Thymus (tissue), 14 donors: ENCODE measurements at places on chromosomes 7 and 10. TPM values are rescaled to one million over a fixed set of nuclear protein-coding genes. Genes with fewer than 3 reads are reported as not detected.

GRCh38 chr7:69862413-69863064 is 264.3 kb downstream of the AUTS2 start:
- no peak for DNase-seq
- H3K27ac ChIP-seq = no peak overlapping the region
- H3K27me3 ChIP-seq = no peaks in the 10 kb centered on the region

DNA sequence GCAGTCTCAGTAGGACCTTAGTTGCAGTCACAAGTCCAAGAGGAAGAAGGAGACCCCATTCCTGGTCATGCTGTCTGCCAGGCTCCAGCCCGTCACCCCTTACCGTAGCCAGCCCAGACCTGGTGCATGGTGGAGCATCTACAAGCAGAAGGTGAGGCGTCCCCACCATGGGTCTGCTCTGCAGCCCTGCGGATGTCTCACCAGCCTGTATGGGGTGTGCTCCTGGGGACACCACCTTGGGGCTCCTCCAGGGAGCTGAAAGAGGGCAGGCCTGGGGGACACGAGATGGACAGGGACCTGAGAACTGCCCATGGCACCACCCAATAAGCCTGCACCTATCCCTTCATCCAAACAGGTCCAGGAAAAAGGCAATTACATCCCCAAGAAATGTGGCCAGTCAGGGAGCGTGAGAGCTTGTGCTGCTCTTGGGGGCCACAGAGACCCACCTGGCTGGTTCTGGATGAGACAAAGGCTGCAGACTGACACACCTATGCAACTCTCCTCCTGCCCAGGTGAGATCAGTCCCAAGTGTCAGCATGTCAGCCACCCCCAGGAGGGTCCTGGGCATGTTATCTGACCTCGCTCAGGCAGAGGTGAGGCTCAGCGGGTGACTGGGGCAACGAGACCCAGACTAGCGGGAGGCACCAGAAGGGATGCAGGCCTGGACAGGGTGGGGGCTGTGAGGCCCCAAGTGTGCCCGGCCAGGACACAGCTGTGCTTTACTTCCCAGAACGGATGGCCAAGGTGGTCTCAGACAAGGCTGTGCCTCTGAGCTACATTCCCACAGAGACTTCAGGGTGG is 84.5 kb upstream of the RET start:
- no peak overlapping the region for H3K27ac ChIP-seq
- H3K4me1 ChIP-seq = peaks cover 14% of the 10 kb centered on the region
- H3K4me3 ChIP-seq = no peak overlapping the region
- DNase-seq = no peak
- H3K36me3 ChIP-seq = no peaks in the 10 kb centered on the region

DNA sequence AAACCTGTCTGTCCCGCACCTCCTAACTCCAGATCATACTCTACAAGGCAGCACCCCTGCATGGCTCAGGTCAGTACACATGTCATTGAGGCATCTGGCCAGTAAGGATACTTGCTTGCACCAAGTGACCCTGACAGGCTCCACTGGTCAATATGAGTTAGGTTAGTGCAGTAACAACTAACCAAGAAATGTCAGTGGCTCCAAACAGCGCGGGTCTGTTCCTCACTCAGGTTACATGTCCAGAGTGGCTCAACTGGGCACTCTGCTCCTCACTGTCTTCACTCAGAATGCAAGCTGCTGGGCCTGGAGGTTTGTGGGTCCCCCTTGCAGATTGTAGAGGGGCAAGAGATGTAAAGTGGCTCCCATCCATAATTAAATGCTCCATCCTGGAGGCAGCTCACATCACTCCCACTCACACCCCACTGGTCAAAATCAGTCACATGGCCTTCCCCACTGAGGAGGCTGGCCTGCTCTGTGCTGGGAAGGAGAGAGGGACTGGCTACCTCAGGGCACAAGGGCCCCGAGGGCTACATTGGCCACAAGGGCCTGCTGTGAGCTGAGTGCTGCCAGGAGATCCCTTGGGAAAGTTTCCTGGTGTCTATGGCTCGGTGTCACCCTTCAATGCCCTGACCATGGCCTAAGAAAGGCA is 109.1 kb upstream of the GDF10 start:
- no peak overlapping the region for H3K27ac ChIP-seq
- H3K36me3 ChIP-seq = no peaks in the 10 kb centered on the region

DNA sequence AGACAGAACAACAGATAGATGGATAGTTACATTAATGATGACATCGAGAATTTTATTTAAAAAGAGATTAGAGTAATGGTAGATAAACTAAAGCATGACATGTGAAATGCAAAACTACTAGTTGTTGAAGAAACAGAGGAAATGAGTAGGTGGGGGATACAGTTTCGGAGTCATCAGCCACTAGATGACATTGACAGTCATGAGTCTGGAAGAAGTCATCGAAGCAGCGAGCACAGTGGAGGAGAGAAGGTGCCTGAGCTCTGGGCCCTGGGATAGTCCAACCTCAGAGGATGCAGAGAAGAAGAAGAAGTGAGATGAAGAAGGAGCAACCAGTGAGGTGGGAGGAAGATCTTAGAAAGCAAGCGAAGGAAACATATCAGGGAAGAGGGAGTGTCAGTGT is 20.2 kb upstream of the SEC61A2 start:
- no peak overlapping the region for H3K27ac ChIP-seq
- H3K4me1 ChIP-seq = peaks cover 24% of the 10 kb centered on the region
- no peak overlapping the region for H3K4me3 ChIP-seq
- H3K27me3 ChIP-seq = no peaks in the 10 kb centered on the region
- H3K36me3 ChIP-seq = peaks cover 36% of the 10 kb centered on the region

GRCh38 chr7:123666492-123666891 is 10.8 kb downstream of the LMOD2 start:
- no peaks in the 10 kb centered on the region for H3K4me1 ChIP-seq
- H3K4me3 ChIP-seq = no peak overlapping the region
- DNase-seq = no peak
- no peaks in the 10 kb centered on the region for H3K36me3 ChIP-seq
- no peak overlapping the region for H3K27ac ChIP-seq
- no peaks in the 10 kb centered on the region for H3K27me3 ChIP-seq

Gene MOSPD3
- 4.7 TPM for total RNA-seq
